ENCODE measurements at places on chromosomes 11 and 22.
A peak's percentile ranks its signal among the peaks of the same experiment; 100 is the strongest.

GRCh38 chr11:129141748-129142523, 50.2 kb downstream of the ARHGAP32 start:
- no peak for DNase-seq

GRCh38 chr11:47911149-47911548, 63.0 kb upstream of the NUP160 start:
- DNase-seq: no peak

- no peak for DNase-seq
Measured at GRCh38 chr22:23511627-23512347, 68.3 kb downstream of the IGLL1 start.

DNA sequence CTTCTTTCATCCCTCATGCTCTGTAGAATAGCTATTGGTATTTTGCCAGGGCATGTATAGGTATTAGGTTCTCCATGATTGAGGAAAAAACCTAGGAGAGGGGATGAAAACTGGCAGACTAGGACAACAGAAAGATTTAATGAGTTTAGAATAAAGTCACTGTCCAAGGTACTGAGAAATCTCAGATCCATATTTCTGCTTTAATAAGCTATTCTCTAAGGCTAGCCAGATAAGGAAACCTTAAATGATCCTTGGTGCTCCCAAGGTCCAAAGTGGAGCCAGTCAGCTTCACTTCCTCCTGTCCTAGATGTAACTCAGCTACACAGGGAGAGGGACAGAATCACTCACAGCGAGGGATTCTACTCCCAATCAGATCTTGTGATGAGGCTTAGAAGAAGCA, 13.7 kb upstream of the CSNK2A3 start:
- no peak for DNase-seq

- DNase-seq: no peak
Measured at GRCh38 chr11:19352072-19352770, 111.5 kb upstream of the E2F8 start.

DNA sequence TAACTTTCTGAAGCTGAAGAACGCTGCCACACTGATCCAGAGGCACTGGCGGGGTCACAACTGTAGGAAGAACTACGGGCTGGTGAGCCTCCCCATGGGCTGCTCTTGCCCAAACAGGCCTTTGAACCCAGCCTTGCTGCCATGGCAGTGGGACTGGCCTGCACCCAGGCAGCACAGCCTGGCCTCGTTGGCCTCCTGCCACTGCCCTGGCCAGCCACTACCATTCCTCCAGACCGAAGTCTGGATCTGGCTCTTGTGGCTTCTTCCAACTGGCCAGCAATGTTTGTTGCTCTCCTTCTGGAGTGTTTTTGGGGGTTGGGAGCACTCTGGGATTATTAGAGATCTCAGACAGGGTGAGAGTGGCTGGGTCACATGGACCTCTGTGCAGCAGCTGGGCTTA, 51.0 kb downstream of the MYO7A start:
- DNase-seq: no peak

DNA sequence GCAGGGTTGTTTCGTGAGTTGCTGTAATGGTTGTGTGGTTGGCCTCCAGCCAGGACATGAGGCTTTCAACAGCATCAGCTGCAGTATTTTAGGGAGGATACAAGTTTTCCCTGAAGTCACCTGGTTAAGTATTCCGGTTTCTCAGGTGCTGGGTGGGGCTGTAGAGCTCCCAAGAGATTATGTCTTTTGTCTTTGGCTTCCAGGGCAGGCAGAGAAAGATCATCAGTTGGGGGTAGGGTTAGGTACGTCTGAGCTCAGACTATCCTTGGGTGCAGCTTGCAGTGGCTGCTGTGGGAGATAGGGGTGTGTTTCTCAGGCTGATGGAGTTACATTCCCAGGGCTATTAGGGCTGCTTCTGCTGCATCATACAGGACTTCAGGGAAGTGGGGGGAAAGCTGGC, 47.5 kb upstream of the MRGPRX1 start:
- no peak for DNase-seq

- DNase-seq: no peak
Measured at GRCh38 chr11:8789864-8790263, 107.3 kb downstream of the RPL27A start.

GRCh38 chr11:49505231-49505630, 296.8 kb upstream of the FOLH1 start:
- DNase-seq: no peak

GRCh38 chr22:43569111-43569510, 157.3 kb downstream of the MPPED1 start:
- no peak for DNase-seq

DNA sequence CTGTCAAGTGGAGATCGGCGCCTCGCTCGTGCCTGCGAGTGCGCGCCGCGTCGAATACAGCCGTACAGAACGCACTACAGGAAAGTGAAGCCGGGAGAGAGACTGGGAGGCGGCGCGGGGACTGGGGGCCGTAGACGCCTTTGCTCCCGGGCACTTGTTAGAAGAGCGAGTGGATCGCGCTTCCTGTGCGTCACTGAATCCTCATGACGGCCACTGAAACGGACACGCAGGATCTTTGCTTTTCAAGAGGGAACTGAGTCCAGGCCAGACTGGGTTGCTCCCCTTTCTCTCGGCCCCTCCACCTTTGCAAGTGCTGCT, 314 bp downstream of the RIC8A start:
- DNase-seq: no peak

DNA sequence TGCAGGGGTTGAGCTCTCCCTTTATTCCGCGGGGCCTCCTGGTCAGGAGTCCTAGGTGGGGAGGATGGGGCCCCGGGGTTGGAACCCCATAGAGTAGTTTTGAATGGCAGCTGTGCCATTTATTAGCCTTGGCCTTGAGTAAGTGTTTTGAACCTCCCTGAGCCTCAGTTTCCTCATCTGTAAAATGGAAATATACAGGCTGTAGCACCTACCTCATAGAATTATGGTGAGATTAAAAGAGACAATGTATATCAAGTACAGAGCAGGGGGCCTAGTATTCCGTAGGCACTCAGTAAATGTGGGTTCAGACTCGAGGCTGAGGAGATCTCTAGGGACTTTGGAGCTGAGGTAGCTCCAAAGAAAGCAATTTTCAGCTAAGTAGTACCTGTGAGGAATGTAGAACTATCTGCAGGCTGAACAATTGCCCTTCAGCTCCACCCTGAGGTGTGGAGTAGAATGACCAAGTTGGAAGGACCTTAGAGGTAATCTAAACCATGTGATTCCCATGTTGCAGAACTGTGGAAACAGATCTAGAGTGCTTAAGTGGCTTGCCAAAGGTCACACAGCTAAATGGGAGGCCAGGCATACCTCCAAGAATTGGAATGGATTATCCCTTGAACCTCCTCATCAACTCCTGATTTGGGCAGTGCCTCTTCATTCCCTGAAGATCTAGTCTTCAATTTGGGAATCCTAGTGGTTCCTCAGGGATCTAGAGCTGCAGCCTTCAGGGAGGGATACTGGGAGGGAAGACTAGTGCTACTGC, 682 bp downstream of the PGAP2 start:
- DNase-seq: peak; percentile 58

DNA sequence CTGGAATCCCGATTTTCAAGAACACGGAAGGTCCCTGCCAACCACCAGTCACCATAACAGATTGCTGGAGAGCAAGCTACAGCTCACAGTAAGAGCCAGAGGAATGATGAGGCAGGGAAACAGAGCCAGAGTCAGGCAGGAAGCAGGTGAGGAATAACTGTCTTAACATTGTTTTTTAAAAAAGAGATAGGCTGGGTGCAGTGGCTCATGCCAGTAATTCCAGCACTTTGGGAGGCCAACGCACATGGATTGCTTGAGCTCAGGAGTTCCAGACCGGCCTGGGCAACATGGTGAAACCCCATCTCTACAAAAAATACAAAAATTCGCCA, 13.5 kb upstream of the CASTOR1 start:
- DNase-seq: no peak

- no peak for DNase-seq
Measured at GRCh38 chr11:64251016-64251752, at the start of gene PLCB3. Gene PLCB3 (plus strand): TSS chr11:64251530. CDS start chr11:64251650, 120 bp downstream.

GRCh38 chr11:123187248-123187647, 7.8 kb downstream of the CLMP start:
- no peak for DNase-seq

- DNase-seq: peak; percentile 96
Measured at GRCh38 chr22:36329254-36330078, 58.3 kb downstream of the MYH9 start.

DNA sequence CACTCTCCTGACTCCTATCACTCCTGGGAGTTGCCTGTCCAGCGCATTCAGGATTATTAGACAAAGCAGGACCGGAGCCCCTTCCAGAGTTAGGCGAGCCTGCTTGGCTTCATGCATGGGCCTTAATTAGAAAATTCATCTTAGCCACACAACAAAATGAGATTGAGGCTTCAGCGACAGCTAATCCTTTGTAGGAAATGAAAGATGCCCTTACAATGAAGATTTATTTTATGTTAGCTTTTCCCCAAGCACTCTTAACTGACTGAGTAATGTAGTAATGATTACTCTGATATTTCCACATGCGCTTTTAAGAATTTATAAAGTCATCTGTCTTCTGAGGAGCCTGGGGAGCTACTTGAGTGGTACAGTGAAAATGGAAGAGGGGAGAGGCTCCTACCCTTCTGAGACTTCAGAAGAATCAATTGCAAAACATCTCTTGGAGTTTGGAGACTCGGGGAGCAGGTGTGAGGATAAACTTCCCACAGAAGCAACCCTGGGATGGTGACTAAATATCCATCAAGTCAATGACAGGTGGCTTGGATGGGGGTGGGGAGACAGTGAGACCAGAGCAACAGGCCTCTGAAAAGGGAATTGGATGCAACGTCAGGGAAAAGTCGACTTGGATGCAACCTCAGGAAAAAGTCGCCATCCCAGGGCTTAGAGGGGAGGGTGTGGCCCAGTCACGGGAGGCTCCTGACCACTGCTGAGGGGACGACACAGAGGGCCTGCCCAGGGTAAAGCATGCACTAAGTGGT, 434.5 kb upstream of the B3GAT1 start:
- DNase-seq: no peak

DNA sequence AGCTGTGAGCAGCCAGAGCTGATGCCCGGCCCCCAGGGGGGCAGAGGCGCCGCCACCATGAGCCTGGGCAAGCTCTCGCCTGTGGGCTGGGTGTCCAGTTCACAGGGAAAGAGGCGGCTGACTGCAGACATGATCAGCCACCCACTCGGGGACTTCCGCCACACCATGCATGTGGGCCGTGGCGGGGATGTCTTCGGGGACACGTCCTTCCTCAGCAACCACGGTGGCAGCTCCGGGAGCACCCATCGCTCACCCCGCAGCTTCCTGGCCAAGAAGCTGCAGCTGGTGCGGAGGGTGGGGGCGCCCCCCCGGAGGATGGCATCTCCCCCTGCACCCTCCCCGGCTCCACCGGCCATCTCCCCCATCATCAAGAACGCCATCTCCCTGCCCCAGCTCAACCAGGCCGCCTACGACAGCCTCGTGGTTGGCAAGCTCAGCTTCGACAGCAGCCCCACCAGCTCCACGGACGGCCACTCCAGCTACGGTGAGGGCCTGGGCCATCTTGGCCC, 6.1 kb downstream of the CDC42EP1 start:
- DNase-seq: no peak

- DNase-seq: no peak
Measured at GRCh38 chr11:47105541-47105940, 71.1 kb downstream of the ARFGAP2 start.

GRCh38 chr11:116126562-116126961, 622.3 kb upstream of the CADM1 start:
- no peak for DNase-seq

DNA sequence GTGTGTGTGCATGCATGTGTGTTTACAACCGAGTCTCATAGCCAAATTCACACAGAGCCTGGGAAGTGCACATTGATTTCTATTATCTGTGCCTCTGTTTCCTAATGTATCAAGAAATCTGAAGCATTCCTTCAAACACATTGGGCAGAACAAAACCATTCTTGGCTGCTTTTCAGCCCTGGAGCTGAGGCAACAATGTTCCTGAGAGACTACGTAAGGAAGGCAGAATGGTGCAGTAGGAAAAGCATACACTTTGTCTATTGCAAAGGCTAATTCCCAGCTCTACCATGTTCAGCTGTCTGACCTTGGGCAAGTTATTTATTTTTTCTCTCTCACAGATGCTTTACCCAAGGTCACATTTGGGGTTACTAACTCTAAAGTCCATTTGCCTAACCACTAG, 575.5 kb downstream of the SOX6 start:
- DNase-seq: no peak

DNA sequence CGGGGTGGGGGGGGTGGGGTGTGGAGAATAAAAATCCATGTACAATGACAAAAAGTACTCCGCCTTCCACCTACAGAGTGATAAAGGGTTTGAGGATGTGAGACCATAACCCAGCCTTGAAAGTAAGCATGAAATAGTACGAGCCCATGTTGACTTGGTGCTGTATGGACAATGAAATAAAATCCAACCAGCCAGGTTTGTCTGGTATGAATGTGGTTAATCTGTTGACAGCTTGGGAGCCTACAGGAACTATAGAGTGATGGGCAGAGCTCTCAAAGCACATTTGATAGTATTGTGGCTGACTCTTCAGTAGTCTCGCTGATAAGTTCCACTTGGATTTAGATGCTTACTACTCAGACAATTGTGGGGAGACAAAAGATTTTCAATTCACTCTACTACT, 48.8 kb upstream of the CD44 start:
- no peak for DNase-seq

- DNase-seq: no peak
Measured at GRCh38 chr22:25495285-25495684, 69.2 kb upstream of the GRK3 start.

GRCh38 chr22:40312050-40312449, 34.2 kb upstream of the ADSL start:
- DNase-seq: no peak
